ENCODE measurements at places on chromosomes 2 and 18.

GRCh38 chr18:74163019-74163660 lies 14.8 kb downstream of the TIMM21 start:
- DNase-seq = no peak

- no peak for DNase-seq
Observed at GRCh38 chr18:36307513-36307912, 10.0 kb downstream of the FHOD3 start.

DNA sequence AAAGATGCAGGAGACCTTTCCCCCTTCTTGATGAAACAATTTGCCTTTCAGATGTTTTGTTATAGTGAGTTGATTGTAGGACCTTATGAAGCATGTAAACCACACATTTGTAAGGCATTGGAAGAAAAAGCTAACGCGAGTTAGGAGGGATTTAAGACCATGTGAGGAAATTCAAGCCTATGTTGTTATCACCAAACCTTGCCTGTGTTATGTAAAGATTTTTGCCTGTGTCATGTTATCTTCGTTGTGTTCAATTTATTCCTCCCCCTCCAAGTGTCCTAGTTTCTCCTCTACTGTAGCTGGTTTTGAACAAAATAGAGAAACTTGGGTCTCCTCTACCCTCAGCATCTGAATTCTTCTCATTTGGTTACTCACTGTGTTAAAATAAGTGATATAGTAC lies 173.0 kb downstream of the NEDD4L start:
- DNase-seq = no peak

- no peak for DNase-seq
Observed at GRCh38 chr2:136242687-136243277, 124.8 kb upstream of the CXCR4 start.

- no peak for DNase-seq
Observed at GRCh38 chr2:112699984-112700667, 20.7 kb upstream of the NT5DC4 start.
